ENCODE measurements at places on chromosomes 5 and 9.
A peak's percentile ranks its signal among the peaks of the same experiment; 100 is the strongest.

DNA sequence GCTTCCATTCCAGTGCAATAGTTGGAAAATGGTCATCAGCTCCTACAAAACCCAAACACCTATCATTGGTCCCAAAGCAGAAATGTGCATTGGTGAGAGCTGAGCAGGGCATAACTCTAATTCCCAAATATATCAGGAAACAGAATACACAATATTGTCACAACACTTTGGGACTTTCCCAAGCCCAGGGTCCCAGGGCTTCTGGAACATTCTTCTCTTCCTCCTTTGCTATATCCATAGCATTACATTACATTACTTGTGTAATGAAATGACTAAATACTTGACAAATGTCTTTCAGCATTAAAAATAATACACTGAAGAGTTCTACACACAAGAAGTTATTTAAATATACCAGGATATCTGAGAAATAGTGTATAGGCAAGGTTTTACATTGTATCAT is 45.6 kb downstream of the LIX1 start:
- no peak for DNase-seq

DNA sequence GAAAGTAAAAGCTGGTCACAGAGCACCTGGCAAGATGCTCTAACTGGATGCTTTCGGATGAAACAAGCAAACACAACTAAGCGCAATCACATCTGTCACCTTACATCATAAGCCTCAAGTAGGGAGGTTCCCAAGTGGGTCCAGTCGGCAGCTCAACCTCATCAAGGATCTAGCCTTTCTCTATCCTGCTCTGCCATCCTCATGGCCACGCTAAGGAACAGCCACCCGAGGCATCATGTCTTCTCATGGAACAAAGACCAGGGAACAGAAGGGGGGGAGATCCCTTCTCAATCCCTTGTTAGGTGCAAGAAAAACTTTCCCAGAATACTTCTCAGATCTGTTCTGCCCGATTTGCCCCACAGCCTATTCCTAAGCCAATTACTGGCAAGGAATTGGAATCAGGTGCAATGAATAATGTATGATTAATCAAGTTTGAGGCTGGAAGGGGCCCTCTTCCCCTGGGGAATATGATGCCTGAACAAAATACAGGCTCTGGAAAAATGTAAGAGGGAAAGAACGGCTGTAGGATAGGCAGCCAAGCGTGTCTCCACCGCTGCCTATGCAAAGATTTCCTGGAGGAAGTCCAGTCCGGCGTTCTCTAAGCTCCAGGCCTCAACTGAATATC is 1.3 kb upstream of the HABP4 start:
- DNase-seq, result no peak

DNA sequence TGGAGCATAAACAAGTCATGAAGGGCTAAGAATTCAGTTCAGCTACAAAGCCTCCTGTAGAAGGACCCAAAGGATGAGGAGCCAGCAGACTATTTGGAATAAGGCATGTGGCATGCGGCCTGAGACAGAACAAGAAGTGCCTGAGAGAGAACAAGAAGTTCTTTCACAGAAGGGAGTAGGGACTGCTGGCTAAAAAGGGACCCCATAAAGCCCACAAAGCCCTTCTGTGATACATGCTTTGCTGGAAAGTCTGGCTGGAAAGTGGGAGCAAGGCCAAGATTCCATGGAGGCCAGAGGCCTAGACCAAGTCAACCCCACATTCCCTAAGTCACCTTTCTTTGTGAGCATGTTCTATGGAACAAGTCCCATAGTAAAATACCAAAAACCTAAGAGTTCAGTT is 35.9 kb upstream of the UBAP2 start:
- DNase-seq, result peak; percentile 29

- DNase-seq, result no peak
These were observed 1110.6 kb downstream of the DTWD2 start for GRCh38 chr5:117877731-117878130.

- DNase-seq, result peak; percentile 44
These were observed 49.5 kb upstream of the EGFLAM start for GRCh38 chr5:38208782-38209378.

DNA sequence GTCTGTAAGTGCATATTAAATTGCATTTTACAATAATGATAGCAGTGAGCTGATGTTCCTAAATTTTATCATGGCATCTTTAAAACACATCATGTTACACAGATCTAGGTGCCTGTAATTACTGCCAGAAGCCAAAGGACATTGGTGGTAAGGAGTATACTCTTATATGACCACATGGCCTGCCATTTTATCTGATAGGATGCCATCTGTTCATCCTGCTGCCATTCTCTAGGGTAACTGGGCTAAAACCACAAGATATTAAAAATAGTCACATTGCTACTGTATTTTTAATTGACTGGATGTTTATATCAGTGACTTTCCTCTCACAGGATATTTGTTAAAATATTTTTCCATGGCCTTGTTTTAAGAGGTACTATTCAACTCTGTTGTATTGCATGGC is 53.1 kb downstream of the HCN1 start:
- DNase-seq, result peak; percentile 75

DNA sequence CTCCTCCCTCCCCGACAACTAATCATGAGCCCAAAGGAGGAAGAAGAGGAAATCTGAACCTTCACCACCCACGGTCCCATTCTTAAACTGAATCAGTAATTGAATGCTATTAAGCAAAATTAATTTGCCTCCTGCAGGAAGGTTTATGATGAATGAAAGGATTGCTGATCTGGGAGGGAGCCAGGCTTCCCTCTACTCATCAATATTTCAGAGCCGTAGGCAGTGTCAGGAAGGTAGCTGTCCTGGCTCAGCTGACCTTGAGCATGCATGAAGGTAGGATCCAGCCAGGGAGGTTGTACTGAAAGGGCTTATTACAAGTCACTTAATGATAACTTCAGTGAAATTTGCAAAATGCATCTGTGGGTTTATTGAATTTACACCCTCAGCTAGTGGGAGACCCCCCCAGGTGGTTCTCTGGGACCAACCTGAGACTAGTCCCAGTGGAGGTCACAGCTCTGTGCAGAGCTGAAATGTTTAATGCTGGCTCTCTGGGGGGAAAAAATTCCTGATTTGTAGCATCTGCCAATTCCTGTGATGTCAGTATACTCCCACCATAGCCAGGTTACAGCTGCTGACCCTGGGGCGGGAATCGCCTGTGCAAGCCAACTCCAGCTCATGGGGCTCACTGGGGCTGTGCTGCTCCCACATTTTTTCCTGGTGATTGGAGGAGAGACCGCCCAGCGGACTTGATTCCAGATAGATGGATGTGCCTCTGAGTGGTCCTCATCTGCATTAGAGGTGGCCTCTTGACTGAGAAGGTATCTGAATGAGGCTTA is 47.9 kb upstream of the NCS1 start:
- no peak for DNase-seq

- DNase-seq, result peak; percentile 33
These were observed 1.9 kb downstream of the SPRY4 start for GRCh38 chr5:142322747-142323479.

DNA sequence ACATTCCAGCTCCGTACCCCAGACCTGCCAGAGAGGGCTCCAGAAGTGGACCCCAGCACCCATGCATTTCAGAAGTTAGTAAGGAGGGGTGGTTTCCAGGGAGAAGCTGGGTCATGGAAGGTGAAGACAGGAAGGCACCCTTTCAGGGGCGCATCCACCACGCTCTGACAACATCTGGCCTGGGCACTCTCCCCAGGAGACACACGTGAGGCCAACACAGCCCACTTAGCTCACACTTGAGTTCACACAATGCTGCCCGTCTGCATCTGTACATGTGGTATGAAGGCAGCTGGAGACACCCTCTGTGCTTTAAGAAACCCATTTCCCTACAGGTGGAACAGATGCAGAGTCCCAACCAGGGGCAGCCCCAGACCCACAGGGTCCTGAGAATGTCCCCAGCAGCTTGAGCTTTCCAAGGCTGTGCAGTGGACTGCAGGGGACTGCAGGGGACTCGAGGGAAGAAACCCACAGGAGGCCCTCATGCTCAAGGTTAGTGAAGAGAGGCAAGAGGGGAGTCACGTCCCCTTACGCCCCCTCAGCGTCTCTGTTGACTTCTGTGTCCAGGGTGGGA is 326.8 kb upstream of the IRX1 start:
- no peak for DNase-seq

DNA sequence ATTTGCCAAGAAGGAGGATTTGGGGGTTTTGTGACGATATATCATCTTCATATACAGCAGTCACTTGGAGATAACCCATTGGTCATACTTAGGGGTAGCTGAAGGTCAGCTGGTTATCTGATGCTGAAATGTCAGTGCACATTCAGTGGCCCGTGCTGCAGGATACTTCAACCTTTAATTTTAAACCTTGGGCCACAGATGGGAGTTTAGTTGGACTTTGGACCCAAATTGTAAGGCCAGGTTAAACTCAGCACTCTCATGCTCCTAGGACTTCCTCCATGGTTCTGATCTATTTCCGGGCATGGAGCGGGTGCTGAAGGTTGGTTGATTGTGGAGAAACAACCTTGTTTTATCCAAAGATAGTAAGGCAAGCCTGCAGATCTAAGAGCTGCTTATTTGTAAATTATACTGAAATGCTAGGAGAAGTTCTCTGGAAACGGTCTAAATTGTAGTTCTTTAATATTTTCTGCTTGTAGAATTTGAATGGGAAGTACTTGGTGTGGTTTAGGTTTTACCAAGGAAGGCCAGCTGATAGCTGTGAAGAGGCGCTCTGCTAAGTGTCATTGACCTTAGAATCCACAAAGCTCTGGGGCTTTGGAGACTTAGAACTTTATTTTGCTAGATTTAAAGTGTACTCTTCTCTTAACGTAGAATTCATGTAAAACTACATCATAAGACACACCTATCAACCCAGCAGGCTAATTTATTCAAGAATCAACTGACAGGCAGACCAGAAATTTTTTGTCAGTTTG is 38.6 kb downstream of the SLC44A1 start:
- DNase-seq, result no peak

DNA sequence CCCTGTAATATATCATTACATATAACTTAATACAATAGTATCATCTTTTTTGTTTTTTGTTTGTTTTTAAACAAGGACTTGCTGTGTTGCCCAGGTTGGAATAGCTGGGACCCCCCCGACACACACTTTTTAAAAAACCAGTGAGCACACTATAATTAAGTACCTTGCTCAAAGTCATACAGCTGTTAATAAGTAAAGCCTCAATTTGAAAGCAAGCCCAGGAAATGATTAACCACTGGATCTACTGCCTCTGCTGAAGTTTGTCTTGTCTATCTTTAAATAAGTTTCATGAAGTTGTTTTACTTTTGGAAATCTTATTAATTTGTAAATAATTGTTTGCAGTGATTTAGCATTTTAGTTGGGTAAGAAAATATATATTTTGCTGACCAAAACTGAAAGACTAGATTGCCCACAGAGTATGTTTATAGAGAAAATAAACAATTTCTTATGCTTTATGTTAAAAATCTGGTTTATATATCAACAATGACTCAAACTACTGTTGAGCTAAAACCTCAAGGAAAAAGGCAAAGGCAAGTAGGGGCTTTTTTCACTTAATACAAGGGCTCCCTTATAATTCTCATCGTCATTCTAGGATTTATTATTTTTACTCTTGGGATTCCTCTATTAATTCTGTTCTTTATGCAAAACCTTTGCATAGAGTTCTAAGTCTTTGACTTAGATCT is 5.8 kb upstream of the CARNMT1 start:
- no peak for DNase-seq

- DNase-seq, result no peak
These were observed 27.6 kb downstream of the TMEM245 start for GRCh38 chr9:109092051-109092580.

DNA sequence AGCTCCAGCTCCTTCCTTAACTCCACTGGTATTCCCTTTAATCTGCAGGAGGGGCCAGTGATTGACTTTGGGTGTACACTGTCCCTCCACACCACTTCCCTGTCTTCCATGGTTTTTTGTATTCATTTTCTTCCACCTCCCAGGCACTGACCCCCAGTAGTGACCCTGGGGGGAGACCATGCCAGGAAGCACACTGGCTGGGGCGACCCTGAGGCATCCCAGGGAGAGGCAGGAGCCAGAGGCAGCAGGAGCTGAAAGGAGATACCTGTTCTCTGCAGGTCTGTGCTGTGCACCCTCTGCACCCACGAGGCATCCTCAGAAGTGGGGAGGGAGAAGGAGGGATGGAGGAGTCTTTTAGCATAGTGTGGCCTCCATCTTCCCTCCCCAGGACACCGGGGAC is 27.6 kb downstream of the IRX4 start:
- DNase-seq, result no peak

DNA sequence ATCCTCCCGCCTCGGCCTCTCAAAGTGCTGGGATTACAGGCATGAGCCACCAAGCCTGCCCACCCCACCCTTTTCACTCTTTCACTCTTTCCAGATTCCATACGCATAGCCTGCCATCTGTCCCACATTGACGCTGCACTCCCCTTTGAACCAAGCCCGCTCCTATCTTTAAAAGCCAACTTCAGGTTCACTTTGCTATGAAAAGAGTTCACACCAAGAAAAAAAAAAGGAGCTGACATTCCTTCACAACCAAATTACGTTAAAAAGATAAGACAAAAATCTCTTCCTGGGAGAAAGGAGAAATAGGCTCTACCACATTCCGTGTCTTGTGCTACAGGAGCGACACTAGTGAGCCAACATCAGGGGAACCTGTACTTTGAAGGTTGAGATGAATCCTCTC is 41.5 kb downstream of the DMRT1 start:
- DNase-seq, result no peak

DNA sequence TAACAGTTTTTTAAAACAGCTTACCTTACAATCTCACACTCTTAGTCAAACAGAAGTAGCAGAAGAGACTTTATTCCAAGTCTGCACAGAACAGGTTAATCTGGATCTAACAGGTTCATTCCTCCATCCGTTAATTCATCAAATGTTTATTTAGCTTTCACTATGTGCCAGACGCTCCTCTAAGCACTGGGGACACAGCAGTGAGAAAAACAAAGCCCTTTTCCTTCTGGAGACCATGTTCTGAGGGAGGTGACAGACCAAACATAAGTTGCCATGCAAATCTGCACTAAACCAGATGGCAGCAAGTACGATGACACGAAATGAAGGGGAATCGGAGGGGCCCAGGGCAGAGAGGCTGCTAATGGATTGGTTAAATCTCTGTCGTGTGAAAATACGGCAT is 17.1 kb upstream of the GLIPR2 start:
- no peak for DNase-seq

- peak; percentile 68 for DNase-seq
These were observed 220.0 kb downstream of the PDE4D start for GRCh38 chr5:59673438-59674058.

DNA sequence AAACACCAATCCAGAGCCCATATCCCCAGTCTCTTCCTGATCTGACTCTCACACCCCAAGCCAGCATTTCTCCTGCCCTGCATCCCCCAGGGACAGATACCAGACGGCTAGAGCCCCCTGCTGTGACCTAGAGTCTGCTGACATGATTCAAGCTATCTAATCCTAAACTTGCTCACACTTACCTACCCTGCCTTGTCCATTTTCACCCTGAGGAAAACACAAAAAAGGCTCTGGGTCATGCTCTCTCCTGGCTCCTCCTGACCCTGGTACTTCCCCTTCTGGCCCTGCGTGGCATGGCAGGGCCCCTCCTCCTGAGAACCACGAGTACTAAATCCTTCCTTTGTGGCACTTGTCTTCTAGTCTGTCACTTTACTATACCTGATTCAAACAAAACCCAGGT is 2.8 kb upstream of the ARRDC1 start:
- no peak for DNase-seq
